ENCODE measurements at places on chromosomes 4 and X. TPM values are rescaled to one million over a fixed set of nuclear protein-coding genes. Genes with fewer than 3 reads are reported as not detected.

Gene AWAT2
- total RNA-seq: not detected

Gene PCYT1B
- total RNA-seq: 0.21 TPM

Gene COX7B2
- not detected for total RNA-seq

Gene GIMD1
- total RNA-seq: not detected

Gene ATOH1
- not detected for total RNA-seq

Gene CORIN
- not detected for total RNA-seq

DNA sequence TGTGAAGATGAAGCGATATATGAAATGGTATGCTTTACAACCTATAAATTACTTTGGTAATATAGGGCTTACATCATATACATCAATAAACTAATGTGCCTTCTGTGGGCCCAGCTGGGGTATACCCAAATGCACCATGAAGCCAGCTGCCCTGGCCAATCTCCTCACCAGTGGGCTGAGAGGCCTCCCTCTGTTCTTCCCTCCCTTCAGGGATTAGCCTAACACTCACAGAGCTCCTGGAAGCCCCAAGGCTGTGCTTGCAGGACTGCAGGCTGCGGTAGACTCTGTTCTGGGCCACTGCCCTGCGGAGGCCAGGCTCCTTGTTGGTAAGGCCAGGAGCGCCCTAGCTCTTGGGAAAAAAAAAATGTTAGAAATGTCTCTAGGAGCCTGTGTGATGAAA, 33.9 kb downstream of the PAGE1 start:
- no peak overlapping the region for H3K4me3 ChIP-seq
- DNase-seq: no peak
- H3K36me3 ChIP-seq: no peaks in the 10 kb centered on the region
- H3K4me1 ChIP-seq: no peaks in the 10 kb centered on the region
- H3K27me3 ChIP-seq: no peaks in the 10 kb centered on the region

DNA sequence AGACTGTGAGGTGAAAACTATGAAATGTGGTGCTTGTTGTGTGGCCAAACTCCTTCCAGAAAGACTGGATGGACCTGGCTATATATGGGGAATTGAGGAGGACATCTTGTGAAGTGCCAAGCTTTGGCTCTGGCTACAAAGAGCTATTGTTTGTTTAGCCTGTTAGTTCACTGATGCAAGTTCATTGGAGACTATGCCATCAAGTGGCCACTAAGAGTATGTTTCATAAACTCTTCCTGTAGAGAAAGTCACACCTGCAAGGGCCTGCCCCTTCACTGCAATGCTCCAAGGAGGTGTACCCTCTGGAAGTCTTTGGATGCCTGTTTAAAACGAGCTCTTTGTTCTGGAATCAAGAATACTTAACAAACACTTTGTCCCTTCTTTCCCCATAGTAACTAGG, 382.0 kb downstream of the GABRG1 start:
- no peak overlapping the region for H3K4me3 ChIP-seq
- H3K36me3 ChIP-seq: no peaks in the 10 kb centered on the region
- H3K27ac ChIP-seq: no peak overlapping the region
- H3K4me1 ChIP-seq: no peaks in the 10 kb centered on the region
- DNase-seq: no peak

DNA sequence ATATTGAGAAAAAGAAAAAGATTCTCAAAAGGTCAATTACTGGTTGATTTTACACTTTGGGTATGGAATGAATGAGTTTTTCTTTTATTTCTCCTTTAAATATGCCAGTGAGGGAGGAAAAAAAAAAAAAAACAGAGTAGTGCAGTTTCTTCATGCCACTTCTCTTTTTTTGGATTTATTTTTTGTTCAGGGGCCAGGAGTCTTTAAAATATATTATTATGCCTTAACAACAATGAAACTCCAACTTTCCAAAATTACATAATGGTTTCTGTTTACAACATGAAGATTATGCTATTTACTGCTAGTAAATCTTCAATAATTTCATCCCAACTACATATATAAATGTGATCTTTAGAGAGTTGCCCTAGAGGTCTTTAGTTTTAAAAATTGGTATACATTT, 31.9 kb downstream of the DTHD1 start:
- DNase-seq: no peak
- no peaks in the 10 kb centered on the region for H3K27me3 ChIP-seq
- H3K4me1 ChIP-seq: no peaks in the 10 kb centered on the region
- no peak overlapping the region for H3K27ac ChIP-seq
- H3K4me3 ChIP-seq: no peak overlapping the region

GRCh38 chr4:89939546-89939945, 44.9 kb downstream of the MMRN1 start:
- no peak overlapping the region for H3K27ac ChIP-seq
- H3K4me3 ChIP-seq: no peak overlapping the region
- no peaks in the 10 kb centered on the region for H3K4me1 ChIP-seq
- H3K36me3 ChIP-seq: no peaks in the 10 kb centered on the region
- no peaks in the 10 kb centered on the region for H3K27me3 ChIP-seq
- no peak for DNase-seq

DNA sequence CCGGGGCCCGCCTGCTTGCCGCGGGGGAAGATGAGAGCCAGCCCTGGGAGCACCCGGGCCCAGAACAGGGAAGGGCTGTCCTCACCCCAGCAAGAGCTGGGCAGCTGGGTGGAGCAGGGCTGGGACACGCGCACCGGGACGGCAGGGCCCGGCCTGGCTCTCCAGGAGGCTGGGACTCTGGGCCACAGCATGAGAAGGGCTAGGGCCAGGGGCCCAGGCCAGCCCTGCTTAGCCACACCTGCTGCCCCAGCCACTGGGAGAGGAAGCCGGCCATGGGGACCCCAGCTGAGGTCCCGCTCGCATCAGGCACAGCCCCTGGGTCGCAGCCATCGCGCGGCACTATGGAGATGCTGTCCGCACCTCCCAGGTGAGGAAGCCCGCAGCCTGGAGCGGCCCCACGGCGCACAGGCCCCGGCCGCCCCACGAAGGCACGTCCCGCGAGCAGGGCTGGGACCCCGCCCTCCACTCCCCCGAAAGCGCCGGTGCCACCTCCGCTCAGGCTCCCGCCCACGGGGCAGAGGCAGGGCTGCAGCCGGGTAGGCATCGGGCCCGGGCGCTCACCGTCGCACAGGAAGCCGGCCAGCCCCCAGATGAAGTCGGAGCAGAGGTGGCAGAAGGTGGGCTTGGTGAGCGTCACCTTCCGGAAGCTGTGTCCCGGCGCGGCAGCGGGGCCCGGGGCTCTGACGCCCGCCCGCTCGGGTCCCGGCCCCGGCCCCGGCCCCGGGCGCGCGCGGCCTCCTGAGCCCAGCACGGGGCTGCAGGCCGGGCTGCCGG, 531 bp downstream of the DGKQ start:
- no peaks in the 10 kb centered on the region for H3K27me3 ChIP-seq
- no peaks in the 10 kb centered on the region for H3K36me3 ChIP-seq
- peak overlapping the region; percentile 84 for H3K4me3 ChIP-seq

DNA sequence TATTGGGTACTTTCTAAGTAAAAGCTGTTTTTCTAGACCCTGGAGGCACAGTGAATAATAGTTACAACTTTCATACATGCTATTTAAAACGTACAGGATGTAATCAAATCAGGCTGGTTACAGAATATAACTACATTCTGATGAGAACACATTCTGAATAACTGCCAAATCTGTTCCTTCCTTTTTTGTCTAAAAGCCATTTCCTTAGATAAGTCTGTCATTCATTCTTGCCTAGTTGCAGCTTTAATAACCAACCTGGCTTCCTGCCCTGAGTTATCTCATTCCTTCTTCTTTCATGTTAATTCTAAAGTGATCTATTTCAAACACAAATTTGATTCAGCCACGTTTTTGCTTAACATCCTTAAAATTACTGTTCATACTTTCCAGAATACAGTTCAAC, 189.7 kb upstream of the ITM2A start:
- H3K4me3 ChIP-seq: no peak overlapping the region
- no peaks in the 10 kb centered on the region for H3K4me1 ChIP-seq
- H3K27me3 ChIP-seq: no peaks in the 10 kb centered on the region
- no peak overlapping the region for H3K27ac ChIP-seq

DNA sequence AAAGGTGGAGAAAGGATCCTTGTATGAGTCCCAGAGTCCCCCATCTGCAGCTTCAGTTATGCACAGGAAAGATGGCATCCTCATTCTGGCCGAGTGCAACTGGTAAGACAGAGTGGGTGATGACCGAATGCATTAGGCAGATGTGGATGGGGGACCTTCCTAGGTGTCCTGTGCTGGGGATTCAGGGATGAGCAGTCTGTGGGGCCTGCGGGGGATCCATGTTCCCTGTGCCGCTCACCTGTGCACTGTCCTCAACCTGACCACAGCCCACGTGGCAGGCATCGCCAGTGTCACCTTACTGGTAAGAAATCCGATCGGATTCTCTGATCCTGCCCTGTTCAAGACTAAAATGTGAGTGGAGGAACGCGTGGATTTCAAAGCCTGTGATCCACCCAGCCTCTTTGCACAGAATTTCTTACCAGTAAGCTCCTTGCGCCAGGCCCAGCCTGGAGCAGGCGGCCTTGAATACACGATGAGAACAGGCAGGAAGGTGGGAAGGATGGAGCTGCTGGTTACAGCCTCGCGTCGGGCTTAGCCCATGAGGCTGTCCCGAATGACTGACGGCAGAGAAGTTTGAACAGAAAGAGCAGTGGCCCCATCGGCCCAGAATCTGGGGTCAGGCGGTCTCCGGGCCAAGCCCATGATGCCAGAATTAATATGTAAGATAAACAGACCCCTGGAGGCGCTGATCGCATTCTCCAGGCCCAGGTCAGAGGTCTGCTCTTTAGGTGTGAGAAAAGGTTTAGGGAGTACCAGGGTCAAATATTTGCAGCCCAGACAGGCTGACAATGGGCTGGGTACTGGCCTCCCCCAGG, 56.5 kb downstream of the CPZ start:
- DNase-seq: no peak
- H3K36me3 ChIP-seq: no peaks in the 10 kb centered on the region
- no peaks in the 10 kb centered on the region for H3K27me3 ChIP-seq
- H3K27ac ChIP-seq: no peak overlapping the region
- H3K4me3 ChIP-seq: no peak overlapping the region

DNA sequence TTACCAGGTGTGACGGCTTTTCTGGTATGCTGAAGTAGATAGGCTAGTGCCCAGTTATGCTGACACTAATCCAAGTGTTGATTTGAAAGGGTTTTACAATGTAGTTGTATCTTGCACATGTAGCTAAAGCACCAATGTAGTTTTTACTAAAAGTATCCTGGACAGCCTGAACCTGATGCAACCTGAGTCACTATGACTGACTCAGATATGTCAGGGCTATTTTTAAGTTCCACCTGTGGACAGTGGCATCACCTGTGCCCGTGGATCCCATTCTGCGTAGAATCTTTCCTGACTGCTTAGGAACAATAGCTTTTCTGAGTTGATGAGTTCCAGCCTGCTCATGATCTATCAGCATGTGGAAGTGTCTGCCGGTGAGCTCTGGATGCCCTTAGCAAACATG, 58.1 kb downstream of the CCNG2 start:
- no peaks in the 10 kb centered on the region for H3K4me1 ChIP-seq
- DNase-seq: no peak
- H3K4me3 ChIP-seq: no peak overlapping the region
- no peaks in the 10 kb centered on the region for H3K36me3 ChIP-seq
- H3K27me3 ChIP-seq: no peaks in the 10 kb centered on the region

- H3K27ac ChIP-seq: no peak overlapping the region
- H3K27me3 ChIP-seq: no peaks in the 10 kb centered on the region
- DNase-seq: no peak
- H3K4me3 ChIP-seq: no peak overlapping the region
- H3K4me1 ChIP-seq: no peaks in the 10 kb centered on the region
Observed at GRCh38 chrX:13741695-13742094, 7.1 kb downstream of the OFD1 start.

- no peaks in the 10 kb centered on the region for H3K27me3 ChIP-seq
- no peak for DNase-seq
- H3K4me3 ChIP-seq: no peak overlapping the region
- H3K27ac ChIP-seq: no peak overlapping the region
- H3K36me3 ChIP-seq: no peaks in the 10 kb centered on the region
Observed at GRCh38 chrX:13203271-13203670, 116.6 kb downstream of the ATXN3L start.

DNA sequence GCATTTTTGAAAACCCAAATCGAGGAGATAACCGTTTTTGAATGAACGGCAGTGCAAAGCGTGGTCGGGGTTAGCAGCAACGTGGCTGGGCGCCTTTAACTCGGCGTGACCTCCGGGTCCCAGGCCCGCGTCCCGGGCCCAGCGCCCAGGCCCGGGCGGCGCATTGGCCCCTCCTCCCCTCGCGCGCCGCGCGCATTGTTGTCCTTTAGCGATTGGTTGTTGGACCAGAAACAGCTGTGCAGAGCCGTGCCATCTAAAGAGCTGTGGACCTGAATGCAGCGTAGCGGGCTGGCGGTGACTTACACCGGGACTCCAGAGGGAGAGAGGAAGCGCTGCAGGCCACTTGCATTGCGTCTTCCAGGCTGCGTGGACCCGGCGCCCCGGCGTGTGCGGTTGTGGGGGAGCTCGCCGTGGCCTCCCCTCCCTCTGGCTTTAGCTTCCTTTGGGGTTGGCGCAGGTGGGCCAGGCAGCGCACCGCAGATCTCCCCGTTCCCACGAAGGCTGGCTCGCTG, at the start of gene STOX2:
Gene STOX2, plus strand, starts transcription at position 227 of the 512 bp plus-strand sequence. CDS start 1,484 bp downstream, outside the sequence.
- peak; percentile 81 for DNase-seq
- H3K27me3 ChIP-seq: no peaks in the 10 kb centered on the region
- no peaks in the 10 kb centered on the region for H3K4me1 ChIP-seq
- H3K27ac ChIP-seq: peak within 1 kb of the TSS; percentile 60
- H3K36me3 ChIP-seq: no peaks in the 10 kb centered on the region
- peak within 1 kb of the TSS; percentile 76 for H3K4me3 ChIP-seq

DNA sequence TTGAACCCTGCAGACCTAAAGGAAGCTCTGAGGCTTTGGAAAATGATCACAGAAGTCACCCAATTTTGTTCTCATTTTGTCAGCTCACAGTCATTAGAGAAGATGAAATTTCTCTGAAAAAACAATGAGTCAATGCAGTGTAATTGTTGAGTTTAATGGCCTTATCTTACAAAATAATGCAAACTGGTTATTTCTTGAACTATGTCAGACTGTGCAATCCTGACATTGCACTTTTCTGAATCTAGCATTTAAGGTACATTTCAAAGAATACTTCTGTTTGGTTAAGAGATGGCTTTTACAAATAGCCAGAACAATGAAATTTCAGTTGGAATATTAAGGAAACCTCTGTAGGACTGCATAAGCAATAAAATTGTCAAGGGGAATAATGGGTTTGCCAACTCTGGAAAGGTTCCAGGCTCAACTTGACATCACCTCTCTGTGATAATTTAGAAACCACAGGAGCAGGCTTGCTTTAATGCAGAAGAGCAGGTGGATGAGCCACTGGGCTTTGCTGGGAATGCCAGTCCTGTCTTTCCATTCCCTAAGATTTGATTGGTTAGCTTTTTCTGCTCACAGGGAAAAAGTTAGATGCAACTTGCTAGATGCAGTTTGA, 222.8 kb downstream of the FRMPD4 start:
- no peaks in the 10 kb centered on the region for H3K4me1 ChIP-seq
- H3K27me3 ChIP-seq: no peaks in the 10 kb centered on the region
- DNase-seq: no peak
- H3K27ac ChIP-seq: no peak overlapping the region

GRCh38 chrX:147180886-147181285, 366.3 kb upstream of the CXorf51A start:
- no peak overlapping the region for H3K4me3 ChIP-seq
- no peaks in the 10 kb centered on the region for H3K36me3 ChIP-seq
- H3K27ac ChIP-seq: no peak overlapping the region
- H3K27me3 ChIP-seq: no peaks in the 10 kb centered on the region
